EH (cell line): ENCODE measurements at places on chromosomes 1 and 21.
A peak's percentile ranks its signal among the peaks of the same experiment; 100 is the strongest.

GRCh38 chr1:18475234-18475905 lies 5.4 kb upstream of the KLHDC7A start:
- no peak for DNase-seq

DNA sequence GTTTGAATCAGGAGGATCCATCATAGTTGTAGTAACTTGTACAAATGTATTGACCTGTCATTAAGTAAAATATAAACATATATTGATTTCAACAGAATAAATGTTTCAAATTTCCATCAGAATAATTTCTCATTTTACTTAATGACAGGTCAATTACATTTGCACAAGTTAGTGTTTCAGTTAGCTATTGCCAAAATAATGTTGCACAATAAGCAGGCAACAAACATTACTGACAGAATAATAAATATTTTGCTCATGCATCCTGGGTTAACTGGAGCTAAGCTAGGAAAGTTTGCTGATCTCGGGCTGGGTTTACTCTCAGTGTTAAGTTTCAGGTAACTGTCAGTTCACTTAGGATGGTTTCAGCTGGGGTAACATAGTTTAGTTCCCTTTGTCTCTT lies 822.4 kb downstream of the KCNT2 start:
- no peak for DNase-seq

GRCh38 chr1:234975941-234976860 lies 152.4 kb downstream of the TOMM20 start:
- no peak for DNase-seq

GRCh38 chr1:65963156-65963888 lies 170.6 kb downstream of the PDE4B start:
- DNase-seq = no peak

GRCh38 chr21:14913638-14914037 lies 151.2 kb downstream of the NRIP1 start:
- DNase-seq = peak; percentile 18
